Diencephalon (tissue), 1 donor: ENCODE measurements at places on chromosomes 4 and X. TPM values are rescaled to one million over a fixed set of nuclear protein-coding genes. Genes with fewer than 3 reads are reported as not detected.

Gene SCD5
- 252 TPM for total RNA-seq

Gene UBE2K
- 94.1 TPM for total RNA-seq

Gene TDO2
- total RNA-seq, result 0.92 TPM

Gene CCNQ
- total RNA-seq, result 19.6 TPM

Gene HSD17B10
- 35.3 TPM for total RNA-seq

Gene TLR1
- 8.3 TPM for total RNA-seq

Gene GBA3
- 0.23 TPM for total RNA-seq

Gene ZCCHC18
- total RNA-seq, result 15.5 TPM

Gene HPGD
- total RNA-seq, result 8.5 TPM

Gene P2RY4
- not detected for total RNA-seq

Gene IL21
- not detected for total RNA-seq

Gene UGT2B11
- not detected for total RNA-seq
